ENCODE measurements at places on chromosomes 6 and 20.

- no peak for DNase-seq
These were observed 210.6 kb upstream of the SOX4 start for GRCh38 chr6:21382821-21383449.

GRCh38 chr6:106564476-106564875, 64.8 kb downstream of the RTN4IP1 start:
- no peak for DNase-seq

DNA sequence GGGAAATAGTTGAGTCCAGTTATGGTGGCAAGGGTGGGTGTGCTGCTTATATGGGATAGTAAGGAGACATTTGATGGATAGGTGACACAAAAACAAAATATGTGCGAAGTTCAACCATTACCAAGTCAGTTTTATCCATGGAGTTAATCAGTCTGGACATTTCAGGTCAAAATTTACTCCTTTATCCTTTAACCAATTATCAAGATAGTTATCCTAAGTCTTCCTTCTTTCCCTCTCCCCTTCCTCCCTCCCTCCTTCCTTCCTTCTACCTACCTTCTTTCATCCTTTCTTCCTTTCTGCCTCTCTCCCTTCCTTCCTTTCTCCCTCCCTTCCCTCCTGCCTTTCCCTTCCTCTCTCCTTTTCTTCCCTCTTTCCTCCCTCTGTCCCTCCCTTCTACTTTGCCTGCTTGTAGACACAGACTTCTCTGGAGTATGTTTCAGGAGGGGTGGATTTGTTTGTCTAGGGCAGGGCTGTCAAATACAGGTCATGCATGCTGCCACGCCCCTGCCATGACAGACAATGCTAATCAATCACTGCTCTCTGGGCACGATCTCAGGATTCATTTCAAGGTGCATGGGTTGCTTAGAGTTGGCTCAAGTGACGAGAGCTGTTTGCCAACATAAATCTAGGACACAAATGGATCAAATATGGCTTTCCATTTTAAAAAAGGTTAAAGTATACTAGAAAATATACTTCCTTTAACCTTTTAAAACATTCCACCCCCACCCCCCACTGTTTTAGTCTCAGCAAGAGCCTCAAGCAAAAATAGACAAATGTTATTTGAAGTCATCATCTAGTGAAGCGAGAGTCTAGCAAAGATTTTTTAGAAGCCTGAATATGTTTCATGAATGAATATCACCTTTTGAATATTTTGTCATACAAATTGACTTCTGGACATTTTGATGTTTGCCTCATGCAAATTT, 281.6 kb upstream of the CITED2 start:
- DNase-seq = peak; percentile 58

DNA sequence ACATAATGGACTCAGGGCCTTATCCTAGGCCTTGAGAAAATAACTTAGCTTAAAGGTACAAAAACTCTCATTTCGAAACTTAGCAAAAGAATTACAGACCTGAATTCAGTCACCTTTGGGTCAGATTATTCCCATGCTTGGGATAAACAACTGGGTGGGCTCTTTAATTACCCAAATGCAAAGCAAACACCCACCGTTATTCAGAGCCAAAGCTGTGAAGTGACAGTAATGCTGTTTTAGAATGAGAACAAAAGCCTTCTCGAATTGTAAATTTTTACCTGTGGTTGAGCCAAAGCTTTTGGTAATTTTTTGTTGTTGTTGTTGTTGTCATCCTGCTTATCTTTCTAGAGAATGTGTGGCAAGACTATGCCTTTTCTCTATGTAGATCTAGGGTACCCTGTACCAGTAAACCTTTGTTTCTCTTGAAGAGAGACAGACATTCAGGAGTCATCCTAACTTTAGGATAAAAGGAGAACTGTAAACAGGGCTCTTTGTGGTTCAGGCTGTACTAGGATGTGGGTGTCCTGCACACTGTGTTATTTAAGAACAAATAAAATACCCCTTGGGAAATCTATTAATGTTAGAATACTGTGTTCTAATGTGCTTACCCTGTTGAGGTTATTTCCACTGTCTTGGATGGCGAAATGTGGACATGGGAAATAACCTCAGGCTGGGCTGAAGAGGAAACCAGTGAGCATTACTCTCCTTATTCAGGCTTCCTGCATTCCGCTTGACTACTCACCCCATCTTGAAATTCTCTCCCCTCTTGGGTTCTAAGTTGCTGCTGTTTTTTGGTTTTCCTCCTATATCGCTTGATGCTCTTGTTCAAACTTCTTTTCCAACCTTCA, 480.7 kb downstream of the CD83 start:
- no peak for DNase-seq

GRCh38 chr6:126170978-126171382, 168.9 kb upstream of the CENPW start:
- no peak for DNase-seq

GRCh38 chr20:5220321-5221060, 93.7 kb downstream of the CDS2 start:
- no peak for DNase-seq

DNA sequence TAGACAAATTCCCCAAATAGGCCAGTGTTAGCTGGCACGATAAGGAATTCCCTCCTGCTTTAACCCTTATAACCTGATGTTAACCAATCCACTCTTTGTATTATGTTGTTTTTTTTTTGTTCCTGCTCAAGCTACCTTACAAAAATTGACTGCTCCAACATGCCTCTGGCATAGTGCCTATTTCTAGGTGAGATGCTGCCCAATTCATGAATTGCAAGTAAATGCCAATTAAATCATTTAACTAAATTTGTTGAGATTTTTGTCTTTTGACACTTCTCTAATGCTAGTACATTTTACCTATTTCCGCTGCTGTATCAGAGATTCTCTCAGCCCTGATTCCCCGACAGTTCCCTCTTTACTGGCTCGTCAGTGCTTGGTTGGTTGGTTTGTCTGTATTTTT, 66.5 kb downstream of the HECA start:
- DNase-seq = no peak

GRCh38 chr20:51902933-51903332, 100.6 kb upstream of the SALL4 start:
- DNase-seq = no peak

- no peak for DNase-seq
These were observed 134.0 kb downstream of the PDE7B start for GRCh38 chr6:135985471-135985870.

- no peak for DNase-seq
These were observed 2.5 kb downstream of the RRAGD start for GRCh38 chr6:89409461-89410035.

DNA sequence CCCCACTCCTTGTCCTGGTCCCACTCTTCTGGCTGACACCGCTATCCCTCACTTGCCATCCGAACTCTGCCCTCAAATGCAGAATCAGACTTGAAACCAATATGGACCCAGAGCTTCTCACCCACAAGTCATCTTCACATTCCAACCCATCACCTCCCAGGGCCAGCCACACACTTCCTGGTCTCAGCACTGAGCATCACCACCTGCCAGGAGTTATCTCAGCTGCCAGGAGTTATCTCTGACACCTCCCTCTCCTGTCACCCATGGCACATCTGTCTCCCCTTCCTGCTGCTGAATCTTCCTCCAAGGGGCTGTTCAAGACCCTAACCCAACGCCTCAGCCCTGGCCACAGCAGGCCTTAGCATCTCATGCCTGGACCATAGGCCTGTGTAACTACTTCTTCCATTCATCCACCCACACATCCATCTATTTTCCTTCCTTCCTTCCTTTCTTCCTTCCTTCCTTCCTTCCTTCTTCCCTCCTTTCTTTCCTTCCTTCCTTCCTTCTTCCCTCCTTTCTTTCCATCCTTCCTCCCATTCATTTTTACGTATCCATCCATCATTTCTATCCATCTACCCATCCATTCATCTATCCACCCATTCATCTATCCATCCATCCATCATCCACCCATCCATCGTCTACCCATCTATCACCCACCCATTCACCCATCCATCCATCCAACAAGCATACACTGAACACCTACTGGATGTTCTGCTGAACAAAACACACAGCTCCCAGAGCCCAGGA, 74.6 kb upstream of the NNAT start:
- no peak for DNase-seq

GRCh38 chr6:50834929-50835410, 16.3 kb downstream of the TFAP2B start:
- no peak for DNase-seq

DNA sequence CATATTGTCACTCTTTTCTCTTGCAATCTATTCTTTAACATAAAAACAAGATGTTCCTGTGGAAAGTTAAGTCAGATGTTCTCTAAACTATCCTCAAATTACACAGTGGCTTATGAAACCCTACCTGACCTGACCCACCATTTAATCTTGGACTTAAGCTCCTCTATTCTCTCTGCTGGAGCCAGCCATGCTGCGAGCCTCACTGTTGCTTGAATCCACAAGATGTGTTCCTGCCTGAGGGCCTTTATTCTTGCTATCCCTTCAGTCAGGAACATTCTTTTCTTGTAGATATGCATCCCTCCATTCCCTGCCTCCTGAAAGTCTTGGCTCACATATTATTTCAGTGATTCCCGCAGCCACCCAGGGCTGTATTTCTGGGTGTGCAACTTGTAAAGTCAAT, 283.2 kb downstream of the EPHA7 start:
- DNase-seq = no peak

DNA sequence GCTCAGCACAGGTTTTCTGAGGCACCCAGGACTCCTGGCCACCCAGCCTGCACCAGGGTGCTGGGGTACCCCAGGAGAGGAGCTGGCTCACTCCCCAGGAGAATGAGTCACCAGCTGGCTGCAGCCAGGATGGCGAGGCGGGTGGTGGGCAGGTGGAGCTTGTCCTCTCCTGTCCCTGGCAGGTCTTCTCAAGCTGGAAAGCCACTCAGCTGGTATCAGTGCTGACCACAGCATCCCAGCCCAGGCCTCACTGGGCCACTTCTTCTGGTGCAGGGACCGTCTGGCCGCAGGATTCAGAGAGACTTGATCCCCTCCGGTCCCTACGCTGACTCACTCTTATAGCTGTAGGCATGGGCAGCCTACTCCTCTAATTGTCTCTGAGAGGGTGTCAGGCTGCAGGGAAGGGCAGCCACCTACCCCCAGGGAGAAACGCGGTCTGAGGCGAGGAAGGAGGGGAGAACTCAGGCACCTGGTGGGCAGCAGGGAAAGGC, 22.2 kb downstream of the TFEB start:
- DNase-seq = no peak

- DNase-seq = no peak
These were observed 33.2 kb upstream of the PAQR8 start for GRCh38 chr6:52328729-52329128.

DNA sequence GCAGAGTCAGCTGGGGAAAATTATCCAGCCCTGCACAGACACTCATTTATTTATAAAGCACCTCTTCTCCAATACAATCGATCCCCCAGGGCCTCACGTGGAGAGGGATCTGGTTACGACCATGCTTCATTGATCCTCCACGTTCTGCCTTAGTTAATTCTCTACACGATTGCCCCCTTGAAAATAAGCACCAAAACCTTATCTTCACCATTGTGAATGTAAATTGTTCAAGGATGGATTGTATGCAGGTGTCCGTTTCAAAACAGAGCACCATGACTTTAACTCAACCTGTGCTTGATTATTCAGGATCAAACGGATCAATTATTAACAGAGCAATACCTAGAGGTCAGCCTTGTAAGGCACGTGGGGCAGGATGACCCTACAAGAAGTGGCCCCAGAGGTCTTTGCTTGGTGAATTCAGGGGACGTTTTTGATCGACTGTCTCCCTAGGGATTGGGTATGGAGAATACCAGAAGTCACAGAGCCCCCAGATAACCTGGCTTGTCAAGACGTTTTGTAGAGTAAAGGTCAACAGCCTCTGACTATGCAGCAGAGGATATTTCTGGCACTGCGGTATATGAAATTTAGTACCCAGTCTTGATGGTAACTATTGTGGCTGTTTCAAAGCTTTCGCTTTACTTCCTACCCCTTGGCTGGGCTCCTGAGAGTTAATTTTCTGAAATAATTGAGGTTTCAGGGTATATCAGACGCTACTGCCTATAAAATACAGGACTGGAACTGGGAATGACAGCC, 112.1 kb downstream of the NFATC2 start:
- no peak for DNase-seq

DNA sequence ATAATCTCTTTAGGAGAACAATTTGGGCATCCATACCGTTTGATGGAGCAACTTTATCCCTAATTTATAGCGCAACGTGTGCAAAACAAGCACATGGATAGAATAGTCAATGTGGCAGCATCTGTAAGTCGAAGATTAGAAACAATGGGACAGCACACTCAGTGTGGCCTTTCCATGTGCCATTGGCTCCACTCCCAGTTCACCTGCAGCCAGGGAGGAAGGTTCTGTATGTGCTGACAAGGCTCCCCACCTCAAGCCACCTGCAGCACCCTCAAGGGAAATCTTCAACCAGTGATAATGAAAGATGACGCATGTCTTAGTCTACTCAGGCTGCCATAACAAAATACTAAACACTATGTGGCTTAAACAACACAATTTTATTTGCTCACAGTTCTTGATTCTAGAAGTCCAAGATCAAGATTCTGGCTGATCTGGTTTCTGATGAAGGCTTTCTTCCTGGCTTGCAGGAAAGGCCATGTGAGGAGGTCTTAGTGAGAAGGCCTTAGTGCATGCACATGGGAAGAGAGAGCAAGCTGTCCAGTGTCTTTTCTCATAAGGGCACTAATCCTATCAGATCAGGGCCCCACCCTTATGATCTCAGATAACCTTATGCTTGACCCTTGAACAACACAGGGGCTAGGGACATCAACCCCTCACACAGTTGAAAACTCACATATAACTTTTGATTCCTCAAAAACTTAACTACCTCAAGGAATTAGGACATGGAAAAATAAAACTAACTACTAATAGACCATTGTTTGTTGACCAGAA, 34.9 kb upstream of the SHLD1 start:
- no peak for DNase-seq

DNA sequence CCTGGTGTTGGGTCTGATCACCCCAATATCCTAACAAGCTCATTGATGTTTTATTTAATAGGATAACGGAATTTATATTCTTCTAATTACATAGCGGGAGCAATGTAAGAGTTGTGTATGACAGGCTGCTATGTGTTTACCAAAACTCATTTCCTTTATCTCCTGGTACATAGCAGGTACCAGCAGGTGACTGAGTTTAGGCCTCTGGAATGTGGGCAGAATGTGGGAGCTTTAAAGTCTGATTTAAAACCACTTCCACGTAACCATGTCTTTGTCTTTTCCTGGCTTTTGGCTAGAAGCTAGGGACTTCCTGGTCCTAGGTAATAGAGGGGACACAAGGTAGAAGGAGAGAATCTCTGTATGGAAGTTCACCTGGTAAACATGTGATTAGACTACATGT, 504.6 kb upstream of the SYNCRIP start:
- no peak for DNase-seq

DNA sequence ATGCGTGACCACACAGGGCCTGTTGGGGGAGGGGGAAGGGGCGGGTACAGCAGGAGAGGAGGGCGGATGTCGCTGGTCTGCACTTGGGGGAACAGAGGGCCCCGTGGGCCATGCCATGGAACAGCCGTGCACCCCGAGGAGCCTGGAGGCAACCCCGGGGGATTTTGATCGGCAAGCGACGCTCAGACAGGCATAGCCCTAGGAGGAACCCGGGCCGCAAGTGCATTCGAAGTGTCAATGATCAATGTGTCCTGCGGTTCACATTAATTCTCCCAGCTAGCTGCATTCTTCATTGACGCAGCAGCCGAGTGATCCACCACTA, 772.8 kb upstream of the DEFB115 start:
- DNase-seq = no peak

- no peak for DNase-seq
These were observed 64.8 kb downstream of the SLC2A10 start for GRCh38 chr20:46774236-46774635.

- DNase-seq = peak; percentile 7
These were observed 59.5 kb downstream of the RAMACL start for GRCh38 chr6:166526937-166527336.

GRCh38 chr6:116975600-116975999, 98.6 kb downstream of the RFX6 start:
- no peak for DNase-seq

GRCh38 chr6:96836631-96837080, 621 bp downstream of the GPR63 start:
- DNase-seq = no peak

All from smooth muscle cell of the brain vasculature (primary cell).